ENCODE measurements at places on chromosomes 11 and 22. TPM values are rescaled to one million over a fixed set of nuclear protein-coding genes. Genes with fewer than 3 reads are reported as not detected.

- H3K4me3 ChIP-seq = no peak overlapping the region
- H3K36me3 ChIP-seq = no peaks in the 10 kb centered on the region
- no peak overlapping the region for H3K27ac ChIP-seq
- peaks cover 15% of the 10 kb centered on the region for H3K27me3 ChIP-seq
Observed at GRCh38 chr11:2462543-2462985, 17.8 kb downstream of the KCNQ1 start.

DNA sequence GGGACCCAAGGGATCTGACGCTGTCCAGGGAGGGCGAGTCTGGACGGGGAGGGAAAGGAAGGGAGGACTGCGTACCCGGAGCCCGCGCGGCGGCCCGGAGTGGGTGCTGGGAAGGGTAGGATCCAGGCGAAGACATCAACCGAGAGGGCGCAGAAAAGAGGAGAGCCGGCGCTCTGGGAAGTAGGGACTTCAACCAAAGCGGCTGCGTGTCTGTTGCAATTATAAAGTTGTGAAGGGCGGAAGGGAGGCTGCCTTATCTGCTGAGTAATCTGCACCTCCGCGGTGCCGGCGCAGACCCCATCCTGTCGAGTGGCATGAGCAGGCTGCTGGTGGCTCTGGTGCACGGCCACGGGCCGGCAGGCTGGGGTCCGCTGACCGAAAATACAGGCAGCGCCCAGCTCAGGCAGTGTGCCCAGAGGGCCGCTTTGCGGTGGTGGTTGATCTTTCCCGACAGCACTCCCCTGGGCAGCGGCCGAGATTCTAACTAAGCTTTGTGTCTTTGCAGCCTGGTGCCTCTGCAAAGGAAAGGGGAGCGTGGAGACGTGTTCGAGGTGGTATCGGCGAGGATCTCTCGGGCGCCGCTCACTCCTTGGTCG lies 978 bp downstream of the C11orf87 start:
- peak; percentile 85 for DNase-seq
- peak overlapping the region; percentile 56 for H3K27ac ChIP-seq
- peaks cover 18% of the 10 kb centered on the region for H3K4me1 ChIP-seq
- H3K27me3 ChIP-seq = peaks cover 4% of the 10 kb centered on the region
- H3K36me3 ChIP-seq = no peaks in the 10 kb centered on the region

Gene OR52H1
- total RNA-seq = not detected

Gene SIRT3
- total RNA-seq = 23.2 TPM

- no peaks in the 10 kb centered on the region for H3K4me1 ChIP-seq
- no peak overlapping the region for H3K4me3 ChIP-seq
- H3K27ac ChIP-seq = no peak overlapping the region
- no peaks in the 10 kb centered on the region for H3K36me3 ChIP-seq
Observed at GRCh38 chr11:70547821-70548670, 149.7 kb downstream of the CTTN start.

Gene STK33
- total RNA-seq = 0.65 TPM

DNA sequence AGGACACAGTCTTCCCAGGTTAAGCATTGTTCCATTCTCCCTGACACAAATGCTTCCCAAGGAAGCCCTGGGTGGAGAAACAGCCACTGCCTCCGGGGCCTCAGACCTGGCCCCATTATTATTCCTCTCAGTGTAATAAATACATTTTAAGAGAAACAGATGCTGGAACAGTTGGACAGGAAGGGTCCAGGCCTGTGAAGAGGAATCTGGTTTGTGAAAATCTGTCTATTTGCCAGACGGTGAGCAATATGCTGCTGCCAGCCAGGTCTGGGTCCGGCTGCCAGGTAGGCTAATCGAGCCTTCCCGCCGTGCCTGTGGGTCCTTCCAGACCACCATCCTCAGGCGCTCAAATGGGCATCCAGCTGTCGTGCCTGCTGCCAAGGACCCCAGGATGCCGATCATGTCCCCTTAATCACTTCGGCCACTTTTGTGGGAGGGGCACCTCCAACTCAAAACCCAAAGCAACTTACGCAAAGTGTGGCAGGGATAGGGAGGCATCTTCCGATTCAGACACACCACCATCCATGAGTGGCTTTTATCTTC lies 528.4 kb downstream of the MIAT start:
- H3K4me3 ChIP-seq = no peak overlapping the region
- H3K27me3 ChIP-seq = no peaks in the 10 kb centered on the region
- H3K27ac ChIP-seq = no peak overlapping the region
- no peak for DNase-seq
- peaks cover 3% of the 10 kb centered on the region for H3K36me3 ChIP-seq

- DNase-seq = no peak
- no peaks in the 10 kb centered on the region for H3K36me3 ChIP-seq
- peaks cover 1% of the 10 kb centered on the region for H3K4me1 ChIP-seq
Observed at GRCh38 chr11:34481307-34481706, 32.3 kb downstream of the ELF5 start.

Gene DCDC1
- not detected for total RNA-seq

Gene TMEM191C
- total RNA-seq = 1.2 TPM

GRCh38 chr22:21076912-21077625 lies 31.3 kb downstream of the LRRC74B start:
- no peak overlapping the region for H3K27ac ChIP-seq
- DNase-seq = no peak
- no peaks in the 10 kb centered on the region for H3K36me3 ChIP-seq
- H3K4me3 ChIP-seq = no peak overlapping the region
- H3K4me1 ChIP-seq = no peaks in the 10 kb centered on the region

Gene ZNF280A
- total RNA-seq = not detected

- DNase-seq = peak; percentile 98
- H3K27ac ChIP-seq = peak overlapping the region; percentile 99
- peaks cover 69% of the 10 kb centered on the region for H3K4me1 ChIP-seq
Observed at GRCh38 chr11:61971248-61972111, 4.0 kb upstream of the FTH1 start.

DNA sequence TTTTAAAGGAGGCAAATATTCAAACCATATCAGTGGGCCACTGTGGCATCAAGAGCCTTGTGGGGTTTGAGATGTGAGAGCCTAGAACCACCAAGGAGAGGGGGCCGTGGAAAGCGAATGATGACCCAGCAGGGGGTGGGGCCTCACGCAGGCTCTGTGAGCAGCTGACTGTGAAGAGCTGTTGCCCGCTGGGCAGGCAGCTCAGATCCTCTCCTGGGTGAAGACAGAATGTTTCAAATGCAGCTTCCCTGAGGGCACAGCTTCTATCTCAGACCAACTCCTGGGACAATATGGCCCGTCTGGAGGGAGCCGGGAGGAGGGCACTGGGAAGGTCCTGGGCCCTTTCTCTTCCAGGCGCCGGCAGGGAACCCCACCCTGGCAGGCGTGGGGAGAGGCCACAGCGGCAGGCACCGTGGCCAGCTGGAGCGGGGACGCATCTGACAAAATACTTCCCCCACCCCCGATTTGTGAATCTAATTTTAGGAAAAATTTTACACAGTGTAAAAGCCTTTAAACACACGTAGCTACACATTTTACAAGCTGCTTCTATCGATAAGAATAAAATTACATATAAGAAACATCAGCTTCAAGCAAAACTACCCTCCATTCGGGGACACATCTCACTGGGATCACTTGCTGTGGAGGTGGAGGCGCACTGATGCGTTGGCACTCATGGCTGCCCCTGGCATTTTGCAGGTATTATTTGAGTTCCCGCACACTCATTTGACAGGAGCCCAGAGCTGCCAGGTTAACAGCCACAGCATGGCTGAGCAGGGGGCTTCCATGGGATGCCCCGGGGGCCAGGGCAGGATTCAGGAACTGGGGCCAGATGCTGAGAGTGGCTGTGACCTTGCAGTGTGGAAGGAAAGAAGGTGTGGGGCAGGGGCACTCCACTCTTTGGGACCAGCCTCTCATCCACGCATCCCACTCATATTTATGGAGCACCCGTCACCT lies 40.3 kb downstream of the PARVG start:
- no peaks in the 10 kb centered on the region for H3K36me3 ChIP-seq
- DNase-seq = no peak
- H3K4me3 ChIP-seq = no peak overlapping the region
- H3K4me1 ChIP-seq = no peaks in the 10 kb centered on the region

Gene LINC01488
- total RNA-seq = not detected

DNA sequence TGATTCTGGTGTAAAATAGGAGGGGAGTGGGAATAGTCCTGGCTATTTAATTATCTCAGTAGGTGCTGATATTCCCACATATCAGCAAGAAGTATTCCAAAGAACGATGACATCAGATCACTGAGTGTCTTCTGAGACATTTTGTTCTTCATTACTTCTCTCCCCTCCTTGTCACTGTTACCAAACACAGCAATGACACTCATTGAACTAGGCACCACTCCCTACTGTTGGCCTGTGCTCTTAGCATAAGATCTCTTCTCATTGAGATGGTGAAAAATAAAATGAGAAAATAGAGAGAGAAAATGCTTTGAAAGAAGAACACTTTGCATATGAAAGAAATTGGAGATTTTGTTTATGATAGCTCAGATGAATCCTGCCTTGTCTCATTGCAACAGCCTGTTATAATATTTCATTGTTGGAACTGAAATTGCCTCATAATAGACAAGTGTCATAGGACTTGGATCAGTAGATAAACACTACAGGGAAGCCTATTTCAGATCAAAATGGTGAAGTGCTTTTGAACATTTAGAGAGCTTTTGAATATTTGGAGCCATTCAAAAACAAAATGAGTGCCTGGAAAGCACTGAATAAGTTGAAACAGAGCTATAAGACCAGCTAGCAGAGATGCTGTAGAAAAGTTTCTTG lies 11.3 kb upstream of the ETS1 start:
- no peak for DNase-seq
- H3K27ac ChIP-seq = no peak overlapping the region
- no peak overlapping the region for H3K4me3 ChIP-seq
- no peaks in the 10 kb centered on the region for H3K36me3 ChIP-seq
- peaks cover 5% of the 10 kb centered on the region for H3K4me1 ChIP-seq

- H3K27ac ChIP-seq = no peak overlapping the region
- H3K27me3 ChIP-seq = no peaks in the 10 kb centered on the region
- no peak for DNase-seq
- H3K4me1 ChIP-seq = no peaks in the 10 kb centered on the region
- no peaks in the 10 kb centered on the region for H3K36me3 ChIP-seq
- no peak overlapping the region for H3K4me3 ChIP-seq
Observed at GRCh38 chr22:25797498-25798290, 55.7 kb downstream of the MYO18B start.

DNA sequence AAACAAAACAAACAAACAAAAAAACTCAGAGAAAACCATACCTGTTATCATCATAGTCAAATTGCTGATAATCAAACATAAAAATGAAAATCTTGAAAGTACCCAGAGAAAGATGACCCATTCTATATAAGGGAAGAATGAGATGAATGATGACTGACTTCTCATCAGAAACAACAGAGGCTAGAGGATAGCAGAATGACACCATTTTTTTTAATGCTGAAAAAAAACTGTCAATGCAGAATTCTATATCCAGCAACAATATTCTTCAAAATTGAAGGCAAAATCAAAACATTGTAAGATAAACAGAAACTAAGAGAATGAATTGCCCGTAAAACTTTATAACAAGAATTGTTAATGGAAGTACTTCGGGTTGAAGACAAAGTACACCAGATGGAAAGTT lies 122.1 kb downstream of the ENTHD1 start:
- no peak overlapping the region for H3K27ac ChIP-seq
- H3K27me3 ChIP-seq = peaks cover 73% of the 10 kb centered on the region
- DNase-seq = no peak
- no peaks in the 10 kb centered on the region for H3K36me3 ChIP-seq
- H3K4me1 ChIP-seq = no peaks in the 10 kb centered on the region

Gene NNMT
- 79.5 TPM for total RNA-seq

- H3K27ac ChIP-seq = no peak overlapping the region
- peak overlapping the region; percentile 61 for H3K4me3 ChIP-seq
- no peaks in the 10 kb centered on the region for H3K36me3 ChIP-seq
- peaks cover 40% of the 10 kb centered on the region for H3K4me1 ChIP-seq
- DNase-seq = no peak
Observed at GRCh38 chr11:31809541-31809856, 1.6 kb downstream of the PAX6 start.

DNA sequence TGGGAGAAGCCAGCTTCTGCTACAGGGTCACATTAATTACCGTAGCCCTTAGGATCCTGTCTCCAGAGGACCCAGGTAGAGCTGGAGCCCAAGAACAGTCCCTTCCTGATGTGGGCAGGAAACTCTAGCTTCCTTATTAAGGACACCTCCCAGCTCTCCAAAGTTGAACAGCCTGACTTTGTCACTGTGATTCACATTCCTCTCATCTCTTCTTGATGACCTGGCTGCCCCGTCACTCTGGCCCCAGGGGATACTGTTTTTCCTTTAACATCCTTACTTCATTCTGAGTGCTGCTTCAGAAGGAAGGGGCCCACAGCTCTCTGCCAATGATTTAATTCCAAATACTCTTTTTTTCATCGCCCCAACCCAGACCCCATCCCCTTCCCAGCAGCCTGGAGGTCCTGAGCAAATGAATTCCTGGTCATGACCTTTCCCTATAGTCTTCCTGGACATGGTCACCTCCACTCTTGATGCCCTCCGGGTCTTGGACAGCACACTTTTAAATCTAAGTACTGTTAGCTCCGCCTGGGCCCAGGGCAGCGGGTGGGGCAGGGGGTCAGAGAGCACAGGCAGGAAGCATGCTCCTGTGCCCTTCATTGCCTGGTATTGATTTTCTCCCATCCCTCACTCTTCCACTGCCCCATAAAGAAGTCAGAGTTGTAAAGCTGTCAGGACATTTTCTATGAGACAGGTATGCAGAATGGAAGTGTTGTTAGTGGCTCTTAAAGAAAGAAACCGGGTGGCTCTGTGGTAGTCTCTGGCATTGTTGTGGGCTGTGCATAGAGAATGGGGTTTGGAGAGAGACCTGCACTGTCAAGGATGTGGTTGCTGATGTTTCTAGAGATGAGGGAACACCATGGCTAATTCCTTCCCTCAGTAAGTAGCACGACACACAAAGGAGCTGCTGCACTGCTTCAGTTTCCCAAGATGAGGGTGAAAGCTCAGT lies 22.3 kb upstream of the SPON1 start:
- no peak overlapping the region for H3K4me3 ChIP-seq
- no peaks in the 10 kb centered on the region for H3K27me3 ChIP-seq
- no peak overlapping the region for H3K27ac ChIP-seq
- no peak for DNase-seq
- no peaks in the 10 kb centered on the region for H3K36me3 ChIP-seq

- no peak overlapping the region for H3K27ac ChIP-seq
- H3K27me3 ChIP-seq = no peaks in the 10 kb centered on the region
- DNase-seq = peak; percentile 81
- no peak overlapping the region for H3K4me3 ChIP-seq
- no peaks in the 10 kb centered on the region for H3K4me1 ChIP-seq
- H3K36me3 ChIP-seq = no peaks in the 10 kb centered on the region
Observed at GRCh38 chr11:76629116-76629852, 41.3 kb downstream of the LRRC32 start.

Gene PTPN5
- not detected for total RNA-seq

- no peak overlapping the region for H3K27ac ChIP-seq
- no peaks in the 10 kb centered on the region for H3K36me3 ChIP-seq
- no peak overlapping the region for H3K4me3 ChIP-seq
Observed at GRCh38 chr11:118281284-118281683, 17.2 kb upstream of the MPZL2 start.

GRCh38 chr11:15629690-15630321 lies 515.1 kb downstream of the INSC start:
- no peaks in the 10 kb centered on the region for H3K36me3 ChIP-seq
- no peak for DNase-seq
- H3K4me3 ChIP-seq = no peak overlapping the region
- no peaks in the 10 kb centered on the region for H3K4me1 ChIP-seq
- no peak overlapping the region for H3K27ac ChIP-seq

Gene JAM3
- total RNA-seq = 170 TPM

- H3K27ac ChIP-seq = no peak overlapping the region
- H3K4me3 ChIP-seq = no peak overlapping the region
- peaks cover 12% of the 10 kb centered on the region for H3K36me3 ChIP-seq
Observed at GRCh38 chr22:31092161-31092560, 11.0 kb downstream of the SMTN start.

Data from osteocyte (in vitro differentiated cells).